ENCODE measurements at places on chromosomes 6 and 20.

- no peak for DNase-seq
- H3K27me3 ChIP-seq, result no peaks in the 10 kb centered on the region
- H3K4me1 ChIP-seq, result no peaks in the 10 kb centered on the region
- peaks cover 72% of the 10 kb centered on the region for H3K36me3 ChIP-seq
These were observed 21.1 kb downstream of the HM13 start for GRCh38 chr20:31535298-31535697.

- no peak overlapping the region for H3K27ac ChIP-seq
- no peak for DNase-seq
- H3K36me3 ChIP-seq, result no peaks in the 10 kb centered on the region
- no peaks in the 10 kb centered on the region for H3K4me1 ChIP-seq
These were observed 121.8 kb upstream of the FOXO3 start for GRCh38 chr6:108438918-108439317.

DNA sequence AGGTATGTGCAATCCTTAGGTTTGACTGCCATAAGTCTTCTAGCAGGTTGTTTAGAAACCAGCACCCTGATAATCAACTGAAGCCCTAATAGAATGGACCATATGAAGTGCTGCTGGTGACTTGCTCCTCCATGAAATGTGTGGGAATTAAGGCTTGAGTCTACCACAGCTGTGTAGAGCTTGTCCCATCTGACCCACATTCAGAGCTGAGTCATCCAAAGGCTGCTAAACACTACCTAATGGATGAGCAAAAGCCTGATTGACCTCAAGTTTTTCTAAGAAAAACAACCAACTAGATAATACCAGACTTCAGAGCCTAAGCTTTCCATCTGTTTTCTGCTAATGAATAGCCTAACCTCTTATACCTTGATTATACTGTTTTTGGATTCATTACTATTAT lies 120.3 kb upstream of the MOCS1 start:
- peaks cover 2% of the 10 kb centered on the region for H3K27me3 ChIP-seq
- no peak overlapping the region for H3K4me3 ChIP-seq
- no peaks in the 10 kb centered on the region for H3K4me1 ChIP-seq

DNA sequence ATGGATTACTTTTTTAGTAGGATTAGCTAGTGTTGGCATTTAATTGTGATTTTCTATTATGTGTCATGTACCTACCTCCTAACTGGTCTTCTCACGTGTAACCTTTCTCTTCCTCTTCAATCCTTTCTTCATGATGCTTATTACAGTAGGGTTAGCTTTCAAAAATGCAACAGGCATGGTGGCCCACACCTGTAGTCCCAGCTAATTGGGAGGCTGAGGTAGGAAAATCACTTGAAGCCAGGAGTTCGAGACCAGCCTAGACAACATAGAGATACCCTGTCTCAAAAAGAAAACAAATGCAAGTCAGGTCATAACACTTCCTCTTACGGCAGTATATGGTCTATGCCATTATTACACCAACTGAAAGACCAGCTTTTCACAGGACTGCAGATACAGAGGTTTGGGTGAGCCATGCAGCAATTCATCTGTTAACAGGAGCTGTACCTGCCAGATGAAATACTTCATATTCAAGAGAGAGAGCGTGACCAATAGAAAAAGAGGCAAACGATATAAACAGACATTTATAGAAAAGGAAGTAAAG lies 195.0 kb downstream of the TMEM242 start:
- peaks cover 18% of the 10 kb centered on the region for H3K36me3 ChIP-seq
- H3K4me3 ChIP-seq, result no peak overlapping the region
- H3K27ac ChIP-seq, result no peak overlapping the region
- H3K27me3 ChIP-seq, result no peaks in the 10 kb centered on the region
- peaks cover 2% of the 10 kb centered on the region for H3K4me1 ChIP-seq

DNA sequence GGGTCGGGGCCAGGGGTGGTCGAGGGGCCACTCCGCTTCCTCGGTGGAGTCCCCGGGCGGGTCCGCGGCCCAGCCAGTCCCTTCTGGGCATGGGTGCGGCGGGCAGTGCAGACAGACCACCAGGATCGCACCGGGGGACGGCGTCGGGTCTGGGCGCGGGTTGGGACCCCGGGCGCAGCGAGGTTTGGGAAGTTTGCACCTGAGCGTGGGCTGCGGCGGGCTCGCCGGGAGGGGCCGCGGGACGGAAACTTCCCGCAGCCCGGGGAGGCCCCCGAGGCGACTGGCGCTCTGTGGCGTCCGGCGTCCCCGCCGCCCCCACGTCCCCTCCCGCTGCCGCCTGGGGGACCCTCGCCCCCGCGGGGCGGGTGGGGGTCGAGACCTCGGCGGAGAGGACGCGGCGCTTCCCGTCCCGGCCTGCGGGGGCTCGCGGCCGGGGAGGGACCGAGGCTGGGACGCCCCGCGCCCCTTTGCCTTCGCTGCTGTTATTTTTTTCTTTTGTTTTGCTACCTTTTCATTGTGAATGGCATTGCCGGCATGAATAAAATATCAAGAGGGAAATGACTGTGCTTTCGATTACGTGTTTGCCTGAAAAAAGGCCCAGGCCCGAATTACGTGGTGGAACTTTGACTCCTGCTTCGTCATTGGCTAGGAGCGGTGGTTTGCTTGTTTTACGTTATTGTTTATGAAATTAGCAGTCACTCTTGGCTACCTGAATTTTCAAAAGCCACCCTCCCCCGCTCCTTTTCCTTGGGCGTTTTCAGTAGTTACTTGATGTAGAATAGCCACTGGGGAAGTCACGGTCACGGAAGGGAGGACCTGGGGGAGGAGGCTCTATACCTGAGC lies 703 bp downstream of the SNX9 start:
- H3K27me3 ChIP-seq, result no peaks in the 10 kb centered on the region
- H3K27ac ChIP-seq, result peak overlapping the region; percentile 91
- DNase-seq, result peak; percentile 86
- H3K36me3 ChIP-seq, result no peaks in the 10 kb centered on the region

DNA sequence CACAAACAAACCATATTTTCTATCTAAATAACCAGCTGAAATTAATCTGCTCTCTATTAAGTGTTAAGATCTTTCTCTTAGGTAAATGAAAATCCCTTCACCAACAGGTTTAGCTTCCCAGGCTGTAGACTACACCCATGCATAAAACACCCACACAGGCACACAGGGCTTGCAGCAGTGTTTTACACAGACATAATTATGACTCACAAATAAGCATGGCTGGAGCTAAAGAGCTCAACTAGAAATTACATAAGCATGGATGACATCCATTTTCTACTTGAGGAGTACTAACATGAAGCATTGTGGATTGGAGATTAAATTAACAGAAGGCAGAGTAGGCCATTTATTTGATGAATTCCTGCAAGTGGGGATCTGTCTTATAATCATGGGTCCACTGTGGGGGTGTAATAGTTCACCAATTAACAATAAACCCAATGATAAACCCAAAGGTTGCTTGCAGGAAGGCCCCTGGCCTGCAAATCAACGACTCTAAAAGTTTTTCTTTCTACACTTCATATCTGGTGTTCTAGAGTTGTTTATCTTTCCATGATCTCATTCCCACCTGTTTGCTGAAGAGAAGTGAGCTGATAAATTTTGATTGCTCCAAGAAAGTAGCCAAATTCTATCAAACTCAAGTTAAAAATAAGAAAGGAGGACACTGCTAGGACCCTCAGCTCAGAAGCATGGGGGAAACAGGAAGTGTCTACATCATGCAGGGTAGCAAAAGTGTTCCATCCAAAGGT lies 33.8 kb upstream of the E2F3 start:
- no peak overlapping the region for H3K4me3 ChIP-seq
- H3K36me3 ChIP-seq, result no peaks in the 10 kb centered on the region
- no peaks in the 10 kb centered on the region for H3K4me1 ChIP-seq
- peaks cover 2% of the 10 kb centered on the region for H3K27me3 ChIP-seq
- no peak overlapping the region for H3K27ac ChIP-seq

DNA sequence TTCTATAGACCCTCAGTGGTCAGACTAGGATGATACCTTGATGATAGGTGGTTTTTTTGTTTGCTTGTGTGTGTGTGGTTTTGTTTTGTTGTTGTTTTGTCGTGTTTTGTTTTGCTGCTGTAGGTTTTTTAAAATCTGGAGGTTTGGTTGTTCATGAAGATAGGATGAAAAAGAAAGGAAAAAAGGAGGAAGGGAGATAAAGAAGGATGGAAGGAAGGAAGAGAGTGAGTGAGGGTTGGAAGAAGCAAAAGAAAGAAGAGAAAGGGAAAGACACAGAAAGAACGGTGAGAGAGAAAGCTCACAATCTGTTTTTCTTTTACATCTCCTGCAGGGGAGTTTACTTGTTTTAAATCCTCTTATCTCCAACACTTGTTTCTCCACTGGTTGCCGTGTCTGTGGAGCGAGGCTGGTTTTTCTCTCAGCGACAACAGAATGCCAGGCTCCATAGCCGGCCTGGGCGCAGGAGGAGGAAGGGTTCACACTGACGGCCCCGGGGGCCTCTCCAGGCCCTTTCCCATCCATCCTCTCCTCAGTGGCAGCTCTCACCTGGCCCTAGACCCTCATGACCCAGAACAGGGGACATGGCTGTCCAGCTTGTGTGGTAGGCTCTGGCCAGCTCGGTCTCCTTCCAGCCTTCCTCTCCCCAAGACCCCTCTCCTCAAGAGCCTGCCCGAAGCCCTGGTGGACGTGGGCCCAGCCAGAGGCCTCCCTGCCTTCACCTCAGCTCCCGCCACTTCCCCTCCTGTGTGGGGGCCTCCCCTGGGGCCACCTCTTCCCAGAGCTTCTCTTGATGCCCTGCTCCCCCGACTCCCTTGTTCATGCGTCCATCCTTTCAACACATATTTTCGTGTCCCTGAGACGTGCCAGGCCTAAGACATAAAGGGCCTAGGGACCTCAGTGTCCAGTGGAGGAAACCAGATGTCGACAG lies 168.4 kb downstream of the VEGFA start:
- H3K36me3 ChIP-seq, result no peaks in the 10 kb centered on the region
- no peak for DNase-seq
- H3K27ac ChIP-seq, result no peak overlapping the region
- H3K27me3 ChIP-seq, result no peaks in the 10 kb centered on the region

DNA sequence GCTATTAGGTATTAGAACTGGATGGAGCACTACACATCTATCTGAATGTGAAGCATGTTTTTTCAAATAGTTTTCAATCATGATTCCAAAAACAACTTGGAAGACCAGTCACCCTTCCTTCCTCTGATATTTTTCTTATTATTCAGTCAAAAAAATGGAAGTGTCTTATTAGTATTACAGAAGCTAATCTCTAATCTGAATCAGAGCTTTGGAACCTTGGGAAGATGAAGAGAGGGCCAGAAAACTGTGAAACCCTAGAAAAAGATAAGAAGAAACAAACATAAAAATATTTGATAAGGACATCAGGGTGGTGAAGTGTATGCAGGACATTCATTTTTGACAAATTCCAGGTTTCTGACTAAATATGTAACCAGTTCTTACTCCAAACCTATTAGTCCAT lies 166.3 kb upstream of the PRSS16 start:
- no peaks in the 10 kb centered on the region for H3K36me3 ChIP-seq
- H3K4me1 ChIP-seq, result no peaks in the 10 kb centered on the region
- no peak overlapping the region for H3K4me3 ChIP-seq
- no peak for DNase-seq
- no peak overlapping the region for H3K27ac ChIP-seq
- peaks cover 7% of the 10 kb centered on the region for H3K27me3 ChIP-seq

GRCh38 chr20:46349742-46350056 lies 41.4 kb upstream of the CDH22 start:
- H3K4me1 ChIP-seq, result peaks cover 28% of the 10 kb centered on the region
- DNase-seq, result peak; percentile 61
- peak overlapping the region; percentile 81 for H3K27ac ChIP-seq
- no peaks in the 10 kb centered on the region for H3K27me3 ChIP-seq
- H3K36me3 ChIP-seq, result peaks cover 30% of the 10 kb centered on the region

- peaks cover 4% of the 10 kb centered on the region for H3K4me1 ChIP-seq
- H3K4me3 ChIP-seq, result no peak overlapping the region
- no peaks in the 10 kb centered on the region for H3K27me3 ChIP-seq
- peaks cover 6% of the 10 kb centered on the region for H3K36me3 ChIP-seq
- H3K27ac ChIP-seq, result no peak overlapping the region
These were observed 6.7 kb downstream of the PYGB start for GRCh38 chr20:25254571-25254970.

GRCh38 chr6:107033126-107033525 lies 5.1 kb downstream of the MTRES1 start:
- peaks cover 19% of the 10 kb centered on the region for H3K36me3 ChIP-seq
- no peak for DNase-seq
- H3K27ac ChIP-seq, result no peak overlapping the region
- no peaks in the 10 kb centered on the region for H3K27me3 ChIP-seq

GRCh38 chr6:144053601-144054000 lies 41.8 kb downstream of the SF3B5 start:
- H3K4me1 ChIP-seq, result no peaks in the 10 kb centered on the region
- no peak overlapping the region for H3K27ac ChIP-seq
- no peak for DNase-seq

GRCh38 chr6:163063561-163063960 lies 335.8 kb downstream of the PACRG start:
- no peak overlapping the region for H3K27ac ChIP-seq
- H3K4me1 ChIP-seq, result no peaks in the 10 kb centered on the region
- DNase-seq, result peak; percentile 11
- H3K36me3 ChIP-seq, result no peaks in the 10 kb centered on the region

DNA sequence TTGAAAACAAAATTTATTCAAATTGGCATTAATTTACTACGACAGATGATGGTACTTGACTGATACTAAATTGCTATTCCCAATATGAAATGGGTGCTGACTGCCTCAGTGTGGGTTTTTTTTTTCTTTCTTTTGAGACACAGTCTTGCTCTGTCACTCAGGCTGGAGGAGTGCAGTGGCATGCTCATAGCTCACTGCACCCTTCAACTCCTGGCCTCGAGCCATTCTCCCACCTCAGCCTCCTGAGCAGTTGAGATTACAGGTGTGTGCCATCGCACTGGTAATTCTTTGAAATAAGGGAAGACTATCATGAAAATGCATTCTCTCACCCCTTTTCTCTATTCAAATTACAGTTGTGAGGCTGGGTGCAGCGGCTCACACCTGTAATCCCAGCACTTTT lies 22.5 kb downstream of the PDSS2 start:
- no peak overlapping the region for H3K27ac ChIP-seq
- DNase-seq, result no peak
- no peak overlapping the region for H3K4me3 ChIP-seq

GRCh38 chr6:108133594-108134179 lies 32.1 kb upstream of the NR2E1 start:
- DNase-seq, result peak; percentile 75
- H3K27me3 ChIP-seq, result peaks cover 68% of the 10 kb centered on the region
- no peaks in the 10 kb centered on the region for H3K36me3 ChIP-seq
- H3K4me3 ChIP-seq, result peak overlapping the region; percentile 18

DNA sequence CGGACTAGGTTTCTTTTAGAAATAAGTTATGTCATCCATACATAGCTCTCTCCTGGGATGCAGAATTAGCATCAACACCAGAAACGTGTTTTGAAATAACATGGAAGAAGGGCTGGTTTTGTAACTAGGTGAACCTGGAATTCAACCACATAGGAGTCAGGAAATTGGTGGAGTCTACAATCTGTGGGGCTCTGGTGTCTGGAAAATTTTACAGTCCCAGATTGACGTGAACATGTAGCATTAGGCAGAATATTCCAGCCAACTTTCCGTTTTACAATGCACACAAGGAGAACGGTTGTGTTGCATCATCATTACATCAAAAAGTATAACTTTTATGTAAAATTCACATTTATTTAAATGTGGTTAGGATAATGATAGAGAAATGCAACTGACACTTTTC lies 1.9 kb downstream of the KCNQ5 start:
- peaks cover 33% of the 10 kb centered on the region for H3K4me1 ChIP-seq
- H3K4me3 ChIP-seq, result no peak overlapping the region
- no peak overlapping the region for H3K27ac ChIP-seq
- DNase-seq, result no peak
- no peaks in the 10 kb centered on the region for H3K36me3 ChIP-seq
